M059J (cell line): ENCODE measurements at places on chromosomes 1 and 21. TPM values are rescaled to one million over a fixed set of nuclear protein-coding genes. Genes with fewer than 3 reads are reported as not detected.

Gene LPGAT1
- total RNA-seq, result 25.5 and 38.6 TPM in 2 replicates

DNA sequence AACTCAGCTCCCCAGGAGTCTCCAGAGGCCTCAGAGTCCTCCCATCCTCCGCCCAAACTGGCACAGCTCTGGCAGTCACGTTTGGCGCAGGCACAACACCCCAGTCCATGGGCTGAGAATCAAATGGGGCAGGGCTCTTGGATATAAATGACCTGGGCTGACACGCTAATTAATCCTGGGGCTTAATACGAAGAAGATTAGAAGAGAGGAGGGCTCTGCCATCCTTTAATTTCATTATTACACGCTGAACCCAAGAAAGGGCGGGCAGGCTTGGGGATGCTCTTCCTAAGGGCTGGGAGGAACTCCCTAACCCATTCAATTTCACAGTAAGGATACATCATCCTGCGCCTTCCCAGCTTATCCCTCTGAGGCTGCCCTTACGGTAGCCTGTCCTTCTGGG is 2.4 kb downstream of the GRIK3 start:
- DNase-seq, result no peak

GRCh38 chr1:226467443-226467842 is 59.5 kb upstream of the PARP1 start:
- no peak for DNase-seq

Gene CFAP107
- not detected in 2 replicates for total RNA-seq

DNA sequence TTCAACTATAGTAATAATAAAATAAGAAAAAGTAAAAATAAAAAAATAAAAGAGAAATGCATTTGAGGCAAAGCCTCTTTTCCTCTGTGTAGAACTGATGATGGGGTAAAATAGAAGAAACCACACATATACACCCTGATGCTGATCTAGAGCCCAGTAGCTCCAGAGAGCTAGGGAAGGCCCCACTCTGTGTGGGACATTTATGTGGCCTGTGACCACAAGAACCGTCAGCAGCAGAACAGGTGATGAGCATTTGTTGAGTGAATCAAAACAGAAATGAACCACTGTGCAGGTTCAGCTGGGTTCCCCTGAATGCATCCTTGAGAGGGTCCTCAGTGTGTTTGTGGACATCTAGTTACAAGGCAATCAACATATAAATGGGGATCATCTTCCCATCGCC is 221.8 kb upstream of the HOOK1 start:
- DNase-seq, result no peak

Gene MROH9
- total RNA-seq, result not detected in 2 replicates

Gene TRAF5
- 1.5 and 3.1 TPM in 2 replicates for total RNA-seq

Gene SPRR4
- not detected in 2 replicates for total RNA-seq

Gene MTARC2
- total RNA-seq, result 1.1 TPM in 1 of 2 replicates, not detected in the other

- DNase-seq, result no peak
Observed at GRCh38 chr1:97685360-97685759, 235.5 kb downstream of the DPYD start.

- no peak for DNase-seq
Observed at GRCh38 chr21:33128538-33128937, 58.6 kb downstream of the OLIG1 start.

Gene GRIK3
- total RNA-seq, result not detected in 2 replicates

GRCh38 chr1:94310570-94311270 is 73.3 kb upstream of the ARHGAP29 start:
- DNase-seq, result no peak

DNA sequence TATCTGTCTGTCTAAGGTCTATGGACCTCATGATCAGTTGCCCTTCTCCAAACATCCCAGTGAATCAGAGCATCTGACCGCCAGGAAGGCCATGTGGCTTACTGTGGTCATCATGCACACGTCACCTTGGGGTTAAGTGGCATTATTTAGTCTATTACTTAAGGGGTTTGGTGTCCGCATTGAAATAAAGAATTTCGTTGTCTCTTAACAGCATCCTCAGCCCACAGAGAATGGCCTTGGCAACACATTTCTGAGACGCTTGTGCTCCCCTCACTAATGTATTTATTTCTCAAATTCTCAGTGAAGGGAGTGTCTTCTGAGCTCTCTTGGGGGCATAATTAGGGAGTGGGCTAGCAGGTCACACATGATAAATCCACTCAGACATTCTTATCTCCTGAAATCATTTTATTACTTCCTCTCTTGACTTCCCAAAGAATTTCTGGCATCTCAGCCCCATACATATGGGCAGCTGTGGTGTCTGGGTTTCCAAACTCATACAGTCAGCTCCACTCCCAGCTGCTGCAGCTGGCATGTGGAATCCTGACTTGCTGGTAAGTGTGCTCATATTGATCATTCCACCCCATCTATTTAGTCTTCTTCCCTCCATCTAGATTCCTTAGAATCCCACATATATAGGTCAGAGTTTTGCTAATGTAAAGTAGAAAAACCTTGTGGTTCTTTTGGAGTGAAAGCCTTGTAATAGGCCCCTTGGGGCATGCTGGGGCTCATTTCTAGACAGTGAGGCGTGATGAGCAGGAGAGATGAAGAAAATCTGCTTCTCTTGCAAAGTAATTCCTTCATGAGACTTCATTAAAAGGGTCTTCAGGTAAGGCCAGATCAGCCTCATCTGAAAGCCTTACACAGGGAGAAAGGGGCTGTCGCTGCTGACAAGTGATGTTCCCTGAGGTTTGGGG is 110.5 kb downstream of the HHAT start:
- peak; percentile 99 for DNase-seq

DNA sequence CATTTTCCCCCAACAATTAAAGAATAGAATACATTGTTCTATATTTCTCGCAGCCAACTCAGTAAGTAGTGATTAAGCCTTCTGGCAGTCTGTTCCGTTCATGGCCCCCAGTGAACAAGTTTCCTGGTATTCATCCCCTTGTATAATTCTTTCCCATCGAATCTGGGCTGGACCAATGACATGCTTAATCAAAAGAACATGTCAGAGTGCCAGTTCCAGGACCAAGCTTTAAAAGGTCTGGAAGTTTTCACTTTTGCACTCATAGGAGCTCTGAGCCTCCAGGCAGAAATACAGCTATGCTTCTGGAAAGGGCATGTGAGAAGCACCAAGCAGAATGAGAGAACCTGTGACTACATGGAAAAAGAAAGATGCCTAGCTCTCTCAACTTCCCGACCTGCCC is 22.5 kb upstream of the DPYD start:
- DNase-seq, result peak; percentile 80

DNA sequence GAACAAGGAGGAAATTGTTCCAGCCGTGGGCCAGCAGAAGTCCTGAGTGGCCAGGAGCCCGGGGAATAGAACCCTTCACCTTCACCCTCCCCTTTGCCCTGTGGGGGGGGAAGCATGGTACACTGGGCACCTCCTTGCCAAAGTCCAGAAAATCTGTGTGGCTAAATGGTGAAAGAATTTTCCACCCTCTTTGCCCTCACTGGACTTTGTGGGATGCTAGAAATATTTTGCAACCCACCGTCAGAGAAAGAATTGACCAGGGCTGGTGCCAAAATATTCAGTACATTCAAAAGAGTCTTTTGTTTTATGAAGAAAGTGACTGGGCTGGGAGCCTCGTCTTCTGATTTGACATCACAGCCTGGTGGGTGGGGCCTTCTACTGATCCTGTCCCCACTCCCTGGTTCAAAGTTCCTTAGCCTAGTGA is 14.6 kb downstream of the NFASC start:
- DNase-seq, result peak; percentile 61

DNA sequence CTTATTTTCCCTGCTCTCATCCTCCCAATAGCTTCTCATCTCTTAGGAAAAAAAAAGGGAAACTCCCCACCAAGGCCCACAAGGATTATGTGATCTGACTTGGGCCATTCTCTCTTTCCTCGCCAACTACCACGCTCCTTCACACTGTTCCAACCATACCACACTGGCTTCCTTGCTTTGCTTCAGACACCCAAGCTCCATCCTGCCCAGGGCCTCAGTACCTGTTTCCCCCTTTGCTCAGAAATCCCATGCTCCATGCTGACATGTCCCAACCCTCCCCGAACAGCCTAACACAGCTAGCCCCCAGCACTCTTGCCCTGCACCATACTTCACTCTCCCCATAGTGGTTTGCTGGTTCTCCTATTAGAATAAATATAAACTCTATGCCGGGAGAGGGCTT is 39.2 kb downstream of the MAB21L3 start:
- no peak for DNase-seq

Gene CELA2B
- total RNA-seq, result not detected in 2 replicates

Gene EXO5
- total RNA-seq, result 13.8 and 15.9 TPM in 2 replicates

Gene WDR64
- not detected in 2 replicates for total RNA-seq

Gene MACF1
- total RNA-seq, result 60.0 and 113 TPM in 2 replicates

DNA sequence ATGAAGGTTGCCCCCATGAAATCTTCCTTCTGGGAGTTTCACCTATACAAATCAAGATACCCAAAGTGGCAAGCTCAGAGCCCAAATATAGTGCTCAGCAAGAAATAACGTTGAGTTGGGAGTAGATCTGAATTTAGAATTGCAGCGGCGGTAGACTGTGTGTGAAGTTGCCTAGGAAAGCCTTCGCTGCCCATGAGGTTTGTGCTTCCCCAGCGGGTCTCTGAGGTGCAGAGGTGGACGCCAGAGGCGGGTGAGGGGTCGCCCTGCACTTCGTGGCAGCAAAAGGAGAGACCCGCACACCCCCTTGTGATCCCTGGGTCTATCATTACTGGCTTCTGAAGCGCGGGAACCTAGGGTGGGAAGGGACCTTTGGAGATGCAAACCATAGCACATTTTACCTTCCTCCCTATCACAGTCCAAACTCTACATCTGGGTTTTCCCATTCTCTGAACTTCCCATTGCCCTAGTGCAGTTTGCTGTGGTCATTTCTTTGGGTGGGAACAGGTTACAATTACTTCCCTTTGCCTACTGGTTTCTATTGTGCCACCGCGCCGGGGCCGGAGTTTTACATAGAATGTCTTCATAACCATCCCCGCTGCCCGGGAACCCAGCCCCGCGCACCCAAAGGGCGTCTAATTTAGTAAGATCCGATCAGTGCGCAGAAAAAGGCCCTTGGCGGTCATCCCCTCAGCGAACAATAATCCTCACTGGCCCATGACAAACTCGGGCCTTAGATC is 5.2 kb downstream of the TBX15 start:
- DNase-seq, result no peak
